ENCODE measurements at places on chromosomes 1 and 21.

GRCh38 chr1:228552596-228553176 lies 65.5 kb downstream of the RNF187 start:
- DNase-seq = no peak

DNA sequence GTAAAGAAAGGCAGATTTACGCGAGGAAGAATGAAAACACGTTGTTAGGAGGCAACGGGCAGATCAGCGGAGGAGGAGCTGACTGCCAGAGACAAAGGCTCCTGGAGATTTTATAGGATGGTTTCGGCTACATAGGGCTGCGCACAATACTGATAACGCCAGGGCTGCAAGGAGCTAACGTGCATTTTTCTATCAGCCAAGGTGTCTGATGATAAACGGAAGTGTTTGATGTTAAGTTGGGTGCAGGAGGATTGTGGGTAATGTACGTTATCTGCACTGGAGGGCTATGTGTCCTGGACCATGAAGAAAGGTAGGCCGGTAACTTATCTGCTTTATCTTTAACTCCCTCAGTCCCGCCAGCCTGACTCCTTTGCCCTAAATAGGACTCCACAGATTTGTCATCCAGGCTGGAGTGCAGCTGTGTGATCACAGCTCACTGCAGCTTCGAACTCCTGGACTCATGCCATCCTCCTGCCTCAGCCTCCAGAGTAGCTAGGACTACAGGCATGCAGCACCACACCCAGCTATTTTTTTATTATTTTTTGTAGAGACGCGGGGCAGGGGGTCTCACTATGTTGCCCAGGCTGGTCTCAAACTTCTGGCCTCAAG lies 29.6 kb downstream of the SETD4 start:
- DNase-seq = no peak

GRCh38 chr1:201383647-201384405 lies 6.3 kb upstream of the TNNT2 start:
- DNase-seq = peak; percentile 90

- no peak for DNase-seq
Observed at GRCh38 chr1:227391211-227391610, 72.9 kb upstream of the CDC42BPA start.

GRCh38 chr1:94514095-94514727 lies 27.3 kb downstream of the F3 start:
- DNase-seq = peak; percentile 45

GRCh38 chr1:109705411-109705810 lies 6.6 kb upstream of the GSTM5 start:
- DNase-seq = no peak

GRCh38 chr1:67916140-67916886 lies 83.0 kb upstream of the GNG12 start:
- DNase-seq = no peak

GRCh38 chr21:36587388-36587787 lies 107.5 kb upstream of the CLDN14 start:
- DNase-seq = peak; percentile 21

GRCh38 chr1:192402571-192402970 lies 85.8 kb downstream of the RGS21 start:
- no peak for DNase-seq

GRCh38 chr1:41030872-41031616 lies 9.5 kb upstream of the SLFNL1 start:
- DNase-seq = no peak

- no peak for DNase-seq
Observed at GRCh38 chr1:91674107-91674506, 173.5 kb downstream of the CDC7 start.

DNA sequence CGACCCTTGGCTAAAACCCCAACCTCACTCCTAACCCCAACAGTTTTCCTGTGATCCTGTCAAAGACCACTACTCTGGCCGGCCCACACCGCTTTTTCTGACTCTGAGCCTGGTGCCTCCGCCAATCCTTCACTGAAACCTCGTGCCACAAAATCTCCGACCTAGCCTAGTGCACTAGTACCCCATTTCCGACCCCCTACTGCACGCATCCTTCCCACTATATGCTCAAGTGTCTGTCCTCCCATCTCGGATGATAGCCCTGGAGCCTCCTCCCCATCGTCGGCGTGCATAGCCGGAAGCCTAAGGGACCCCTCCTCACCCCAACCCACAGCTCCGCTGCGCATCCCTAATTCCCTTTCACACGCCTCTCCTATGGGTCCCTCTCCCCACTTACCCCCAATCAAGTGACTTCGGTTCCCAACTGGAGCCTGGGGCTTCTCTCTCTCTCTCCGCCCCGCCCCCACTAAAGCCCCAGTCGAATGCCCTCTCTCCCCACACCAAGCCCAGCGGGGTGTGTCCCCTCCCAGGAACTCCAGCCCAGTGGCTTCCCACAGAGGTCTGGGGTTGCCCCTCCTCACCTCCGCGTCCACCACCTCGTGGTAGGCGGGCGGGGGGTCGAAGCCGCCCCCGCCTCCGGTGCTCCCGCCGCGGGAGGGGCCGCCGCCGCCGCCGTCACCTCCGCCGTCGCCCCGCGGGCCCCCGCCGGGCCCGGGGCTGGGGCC lies 791 bp downstream of the USP24 start:
- no peak for DNase-seq

- DNase-seq = no peak
Observed at GRCh38 chr1:10694274-10694632, 102.2 kb downstream of the CASZ1 start.

DNA sequence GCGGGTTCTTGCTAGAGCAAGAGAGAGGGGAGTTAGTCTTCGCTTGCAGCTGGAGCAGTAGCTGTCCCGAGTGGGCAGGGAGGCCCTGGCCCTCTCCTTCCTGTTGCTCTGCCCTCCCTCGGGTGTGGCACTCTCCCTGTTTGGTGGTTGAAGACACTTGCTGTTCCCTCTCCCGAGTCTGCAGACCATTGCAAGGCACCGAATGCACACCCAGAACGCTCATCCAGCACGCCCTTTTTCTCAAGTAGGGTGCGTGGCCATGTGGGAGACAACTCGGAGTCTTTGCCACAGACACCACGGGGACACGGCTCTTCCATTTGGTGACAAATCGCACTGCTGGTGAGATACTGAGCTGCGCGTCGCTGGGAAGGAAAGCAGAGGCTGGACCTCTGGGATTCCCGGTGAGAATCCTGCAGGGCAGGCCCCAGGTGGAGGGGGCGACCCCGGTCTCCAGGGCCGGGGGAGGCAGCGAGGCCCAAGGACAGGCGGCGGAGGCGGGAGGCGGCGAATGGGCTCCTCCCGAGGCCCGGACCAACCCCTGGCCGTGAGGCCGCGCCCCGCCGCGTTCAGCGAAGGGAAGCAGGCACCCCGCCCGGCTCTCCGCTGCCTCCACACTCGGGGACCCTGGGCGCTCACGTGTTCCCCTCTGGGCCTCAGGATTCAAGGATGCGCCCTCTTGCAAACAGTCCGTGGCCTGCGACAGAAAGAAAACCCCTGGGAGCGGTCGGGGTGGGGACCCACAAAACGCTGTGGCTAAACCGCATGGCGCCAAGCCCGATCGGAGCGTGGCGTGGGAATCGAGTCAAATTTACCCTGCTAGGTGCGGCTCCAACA lies 10.4 kb upstream of the TMEM200B start:
- DNase-seq = no peak

DNA sequence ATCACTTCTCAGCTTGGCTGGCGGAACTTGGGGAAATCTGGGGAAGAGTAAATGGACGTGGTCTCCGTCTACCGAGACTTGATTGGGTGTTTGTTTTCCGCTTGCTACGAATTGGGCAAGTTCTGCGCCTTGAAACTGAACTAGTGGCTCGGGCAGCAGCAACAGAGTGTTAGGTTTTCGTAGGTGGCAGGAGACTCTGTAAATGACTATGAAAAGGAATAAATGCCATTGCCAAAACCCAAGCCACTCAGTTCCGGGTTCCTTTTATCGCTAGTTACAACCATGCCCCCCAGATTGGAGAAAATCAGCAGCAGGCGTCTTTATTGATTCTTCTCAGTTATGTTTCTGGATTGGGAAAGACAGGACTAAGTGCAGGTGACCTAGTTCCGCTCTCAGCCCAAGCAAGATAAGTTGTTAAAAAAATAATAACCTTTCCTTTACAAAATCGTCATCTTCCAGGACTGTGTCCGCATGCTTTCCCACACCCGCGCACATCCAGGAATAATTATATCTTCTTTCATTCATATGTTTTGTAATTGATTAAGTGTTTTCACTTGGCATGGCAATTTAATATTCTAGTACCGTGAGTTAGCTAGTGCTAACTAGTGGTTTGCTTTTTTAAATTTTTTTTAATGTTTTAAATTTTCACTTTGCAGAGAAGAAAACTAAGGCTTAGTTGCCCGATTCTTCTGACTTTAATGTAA lies 3.4 kb downstream of the LHX9 start:
- no peak for DNase-seq

DNA sequence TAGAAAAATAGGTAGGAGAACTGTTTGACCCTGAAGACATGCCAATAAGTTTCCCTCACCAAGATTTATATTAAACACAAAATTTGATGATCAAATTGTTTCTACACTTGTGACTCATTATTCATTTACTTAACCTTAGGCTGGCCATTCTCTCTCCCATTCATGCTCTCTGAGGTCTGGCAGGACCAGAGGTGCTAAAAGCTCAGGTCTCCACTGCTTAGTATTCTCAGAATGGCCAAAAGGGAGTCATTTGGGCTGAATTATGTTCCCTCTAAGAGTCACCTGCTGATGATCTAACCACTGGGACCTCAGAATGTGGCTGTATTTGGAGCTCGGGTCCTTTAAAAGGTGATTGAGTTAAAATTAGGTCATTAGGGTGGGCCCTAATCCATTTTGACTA lies 47.1 kb upstream of the ATP1B1 start:
- no peak for DNase-seq

DNA sequence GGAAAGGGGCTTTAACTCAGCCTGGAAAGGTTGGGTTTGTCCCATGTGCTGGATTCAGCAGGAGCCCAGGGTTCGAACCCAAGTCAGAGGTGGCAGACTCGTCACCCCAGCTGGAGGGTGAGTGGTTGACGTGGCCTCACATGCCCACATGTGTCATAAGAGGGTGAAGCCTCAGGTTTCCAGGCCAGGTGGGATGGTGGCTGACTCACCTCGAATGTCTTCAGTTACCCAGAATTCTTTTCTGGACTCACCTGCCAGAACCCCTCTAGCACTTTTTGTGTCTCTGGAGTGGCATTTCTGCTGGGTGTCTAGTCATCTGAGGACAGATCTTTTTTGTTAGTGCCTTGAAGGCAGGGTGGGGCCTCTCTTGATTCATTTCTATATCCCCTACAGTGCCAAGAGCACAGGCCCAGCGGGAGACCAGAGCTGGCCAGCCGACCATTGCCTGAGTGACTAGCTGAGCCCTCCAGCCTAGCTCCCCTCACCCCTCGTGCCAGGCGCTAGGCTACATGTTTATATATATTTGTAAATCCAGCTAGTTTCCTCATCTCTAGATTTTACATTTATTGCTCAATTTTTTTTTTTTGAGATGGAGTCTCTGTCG lies 28.1 kb downstream of the IL6R start:
- DNase-seq = no peak

GRCh38 chr1:1929639-1930545 lies 10.8 kb upstream of the TMEM52 start:
- no peak for DNase-seq

- no peak for DNase-seq
Observed at GRCh38 chr1:243927381-243927780, 77.3 kb upstream of the AKT3 start.

DNA sequence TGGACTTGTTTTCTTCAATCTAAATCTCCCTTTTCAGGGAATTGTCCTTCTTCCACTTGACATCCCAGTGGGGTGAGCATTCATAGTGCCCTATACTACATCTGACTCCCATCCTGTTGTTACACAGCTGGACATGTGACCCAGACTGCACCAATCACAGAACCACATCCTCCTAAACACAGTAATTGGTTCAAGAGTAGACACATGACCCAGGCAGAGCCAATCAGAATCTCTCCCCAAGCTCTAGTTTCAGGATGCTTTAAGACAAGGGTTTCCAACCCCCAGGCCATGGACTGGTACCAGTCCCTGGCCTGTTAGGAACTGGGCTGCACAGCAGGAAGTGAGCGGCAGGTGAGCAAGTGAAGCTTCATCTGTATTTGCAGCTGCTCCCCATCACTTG lies 5.6 kb upstream of the DDOST start:
- DNase-seq = no peak

GRCh38 chr1:102879439-102879993 lies 228.8 kb downstream of the COL11A1 start:
- DNase-seq = peak; percentile 74

DNA sequence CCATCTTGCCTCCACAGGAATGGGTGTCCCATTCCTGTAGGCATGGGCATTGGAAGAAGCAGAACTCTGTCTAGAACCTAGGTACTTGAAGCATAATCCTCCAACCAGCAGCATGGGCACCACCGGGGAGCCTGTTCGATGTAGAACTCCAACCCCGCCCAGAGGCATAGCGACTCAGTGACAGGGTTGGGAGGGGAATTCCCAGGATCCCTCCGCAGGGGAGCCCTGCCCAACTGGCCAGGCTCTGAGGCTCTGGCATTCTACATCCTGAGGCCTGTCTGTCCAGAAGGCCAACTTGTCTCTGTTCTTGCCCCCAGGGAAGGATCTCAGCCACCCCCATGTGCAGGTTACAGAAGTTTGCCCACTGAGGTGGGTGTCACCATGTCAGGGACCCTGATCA lies 38.2 kb downstream of the CACNA1S start:
- DNase-seq = no peak

DNA sequence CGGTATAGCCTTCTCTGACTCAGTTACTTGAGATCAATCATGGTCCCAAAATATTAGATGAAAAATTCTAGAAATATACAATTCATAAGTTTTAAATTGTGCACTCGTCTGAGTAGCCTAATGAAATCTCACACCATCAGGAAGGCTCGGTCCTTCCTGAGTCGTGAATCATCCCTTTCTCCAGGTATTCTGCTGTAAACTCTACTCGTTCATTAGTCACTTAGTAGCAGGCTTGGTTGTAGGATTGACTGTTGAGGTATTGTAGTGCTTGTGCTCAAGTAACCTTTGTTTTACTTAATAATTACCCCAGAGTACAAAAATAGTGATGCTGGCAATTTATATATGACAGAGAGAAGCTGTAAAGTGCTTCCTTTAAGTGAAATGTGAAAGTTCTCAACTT lies 238.7 kb downstream of the OLFM3 start:
- DNase-seq = no peak

DNA sequence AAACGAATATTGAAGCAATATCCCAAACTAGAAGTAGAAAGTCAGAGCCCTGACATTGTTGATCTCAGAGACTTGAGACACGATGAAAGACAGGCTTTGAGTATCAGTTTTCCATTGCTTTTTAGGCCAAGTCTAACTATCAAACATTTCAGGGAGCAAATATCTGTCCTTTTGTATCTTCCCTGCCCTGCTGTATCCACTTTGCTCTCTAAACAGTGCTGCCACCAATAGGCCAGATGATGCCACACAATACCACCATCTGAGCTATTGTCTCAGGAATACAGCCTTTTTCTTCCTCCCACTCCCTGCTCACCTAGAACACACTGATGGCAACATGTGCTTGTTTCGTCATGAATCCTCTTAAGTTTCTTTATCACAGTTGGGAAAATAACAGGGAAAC lies 62.6 kb upstream of the SPAG17 start:
- peak; percentile 36 for DNase-seq

GRCh38 chr1:170049176-170049800 lies 25.2 kb downstream of the KIFAP3 start:
- no peak for DNase-seq

- DNase-seq = no peak
Observed at GRCh38 chr1:47181955-47182675, 7.7 kb downstream of the PDZK1IP1 start.
